ENCODE measurements at places on chromosomes 3 and 15.

DNA sequence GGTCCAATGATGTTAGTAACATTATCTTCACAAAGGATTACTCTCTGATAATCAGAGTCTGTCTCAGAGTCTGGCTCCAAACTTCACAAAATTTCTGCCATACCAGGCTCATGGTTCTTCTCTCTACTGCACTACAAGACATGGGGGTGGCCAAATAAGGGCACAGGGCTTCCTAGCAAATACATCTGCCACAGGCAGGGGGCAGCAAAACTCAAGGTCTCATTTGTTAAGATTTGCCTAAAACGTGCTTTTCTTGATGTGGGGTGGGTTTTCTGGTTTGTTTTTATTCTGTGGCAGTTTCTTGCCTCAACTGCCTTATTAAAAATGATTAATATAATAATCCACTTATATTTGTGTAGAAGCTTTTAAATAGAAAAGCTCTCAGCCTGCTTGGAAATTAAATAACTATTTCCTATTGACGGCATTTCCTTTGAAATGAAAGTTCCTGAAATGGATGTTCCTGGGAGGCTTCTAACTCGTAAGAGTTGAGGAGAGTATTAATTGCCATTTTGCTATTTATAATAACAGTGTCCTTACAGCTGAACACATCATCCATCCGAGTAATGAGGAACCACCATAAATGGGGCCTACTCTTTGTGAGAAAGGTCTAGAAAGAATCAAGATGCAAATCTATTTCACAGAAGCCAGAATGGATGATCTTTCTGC, 53.8 kb downstream of the SST start:
- DNase-seq = peak; percentile 57

DNA sequence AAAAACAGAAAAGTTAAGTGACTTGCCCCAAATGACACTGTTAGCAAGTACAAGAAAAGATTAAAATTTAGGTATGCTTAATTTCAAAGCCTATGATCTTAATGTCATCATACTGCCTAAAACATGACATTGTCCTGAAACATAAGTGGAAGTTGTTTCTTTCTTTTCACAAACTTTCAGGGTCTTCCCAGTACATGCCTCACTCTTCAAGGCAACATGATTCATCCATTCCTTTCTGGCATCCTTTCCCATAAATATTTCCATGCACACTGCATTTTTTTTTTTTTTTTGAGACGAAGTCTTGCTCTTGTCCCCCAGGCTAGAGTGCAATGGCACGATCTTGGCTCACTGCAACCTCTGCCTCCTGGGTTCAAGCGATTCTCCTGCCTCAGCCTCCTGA, 42.5 kb upstream of the KPNA4 start:
- DNase-seq = no peak

DNA sequence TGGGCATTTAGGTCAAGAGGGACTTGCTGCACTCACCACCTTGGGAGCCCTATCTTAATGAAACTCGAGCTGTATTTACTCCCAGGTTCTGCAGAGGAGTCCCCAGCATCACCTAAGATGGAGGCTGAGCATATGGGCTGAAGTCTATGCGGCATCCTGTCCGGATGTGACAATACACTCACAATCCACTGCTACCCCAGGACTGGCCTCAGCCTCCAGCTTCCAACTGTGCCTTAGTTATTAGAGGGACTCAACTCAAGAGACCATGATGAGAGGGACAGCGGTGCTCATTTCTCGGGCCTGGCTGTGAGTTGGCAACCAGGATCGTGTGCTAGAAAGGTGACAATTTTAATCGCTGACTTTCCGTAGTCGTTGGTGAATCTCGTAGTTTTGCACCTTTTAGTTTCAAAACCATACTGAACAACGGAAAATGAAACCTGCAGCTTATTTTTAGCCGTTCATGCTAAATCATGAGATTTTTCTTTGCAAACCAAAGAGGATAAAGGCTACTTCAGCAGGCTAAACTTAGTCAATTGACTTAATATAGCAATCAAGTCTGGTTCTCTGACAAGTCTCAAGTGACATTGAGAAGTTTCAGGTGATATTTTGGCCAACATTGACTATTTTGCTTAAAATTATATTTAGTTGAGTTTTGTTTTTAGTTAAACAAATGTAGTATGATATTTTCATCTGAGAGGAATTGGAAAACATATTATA, 11.1 kb downstream of the ZBTB38 start:
- no peak for DNase-seq

- DNase-seq = no peak
Measured at GRCh38 chr15:32034106-32034505, 3.8 kb downstream of the CHRNA7 start.

DNA sequence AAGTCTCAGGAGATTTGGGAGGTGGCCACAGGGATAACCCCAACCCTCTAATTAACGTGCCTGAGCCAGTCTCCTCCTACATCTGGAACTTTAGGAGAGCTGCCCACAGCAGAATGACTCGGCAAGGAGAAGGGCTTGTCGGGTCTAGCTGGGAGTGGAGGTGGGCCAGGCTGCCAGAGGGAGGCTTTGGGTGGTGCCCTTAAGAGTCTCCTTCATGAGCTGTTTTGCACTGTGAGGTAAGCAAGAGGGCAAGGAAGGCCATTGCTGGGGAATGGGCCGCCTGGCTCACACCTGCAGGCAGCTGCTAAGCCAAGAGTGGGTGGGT, 3.6 kb upstream of the TNK2 start:
- DNase-seq = no peak

DNA sequence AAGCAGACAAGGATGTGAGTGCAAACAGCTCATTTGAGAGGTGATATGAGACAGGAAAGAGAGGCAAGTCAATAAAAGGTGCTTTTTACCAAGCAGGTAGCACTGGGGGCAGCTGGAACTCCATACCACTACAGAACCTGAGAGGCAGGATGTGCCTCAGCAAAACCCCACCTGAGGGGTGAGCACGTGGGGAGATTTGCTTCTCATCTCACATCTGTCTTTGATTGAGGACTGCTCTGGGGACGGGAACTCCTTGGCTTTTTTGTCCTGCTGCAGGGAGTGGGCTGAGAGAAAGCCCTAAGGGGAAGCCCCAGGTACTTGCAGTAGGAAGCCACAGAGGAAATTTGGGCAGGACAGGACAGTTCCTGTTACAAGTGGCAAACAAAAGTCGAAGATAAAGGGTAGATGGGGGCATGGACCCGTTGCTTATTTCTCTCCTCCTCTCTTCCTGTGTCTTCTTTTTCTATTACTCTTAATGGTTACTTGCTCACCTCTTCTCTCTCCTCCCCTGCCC, 27.1 kb downstream of the CFAP161 start:
- DNase-seq = no peak

GRCh38 chr3:195160257-195160898, 110.6 kb downstream of the XXYLT1 start:
- no peak for DNase-seq

DNA sequence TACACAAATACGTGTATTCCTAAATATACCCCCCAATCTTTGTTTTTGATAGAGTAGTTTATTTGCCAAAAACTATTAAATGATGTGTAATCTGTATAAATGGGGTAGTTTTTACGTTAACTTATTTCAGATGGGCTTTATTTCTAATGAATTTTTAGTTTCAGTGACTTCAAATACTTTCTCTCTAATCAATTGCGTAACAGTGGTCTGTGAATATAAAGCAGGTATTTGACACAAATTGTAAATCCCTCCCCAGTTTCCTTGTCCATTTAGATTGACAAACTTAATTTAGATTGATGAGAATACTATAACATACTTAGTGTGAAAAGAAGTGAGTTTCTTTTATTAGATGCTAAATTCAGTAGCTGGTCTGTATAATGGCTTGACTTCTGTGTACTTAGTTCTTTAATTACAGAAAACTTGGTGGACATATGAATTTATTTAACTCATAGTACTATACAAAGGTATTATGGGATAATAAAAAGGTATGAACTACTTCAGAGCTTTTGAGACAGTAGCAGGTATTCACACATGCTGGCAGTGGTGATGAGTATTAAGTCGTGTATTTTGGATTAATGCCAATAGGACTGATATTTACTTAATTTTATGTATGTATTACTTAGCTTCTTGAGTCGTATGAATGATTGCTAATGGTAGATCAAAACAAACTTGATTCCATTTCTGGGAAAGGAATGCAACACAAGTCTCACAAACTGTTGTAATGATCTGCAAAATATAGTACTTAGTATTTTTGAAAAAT, 81.6 kb downstream of the STT3B start:
- DNase-seq = no peak

Data from activated naive CD4-positive, alpha-beta T cell treated with anti-CD3 and anti-CD28 coated beads, Interleukin-2, amount 50 U/mL, for 16 hours (primary cell).